NCI-H2029 treated with DMSO at 0.1 percent for 48 hours (cell line): ENCODE measurements at places on chromosomes 12 and 14.

- no peak for DNase-seq
These were observed 575.5 kb downstream of the ALG10 start for GRCh38 chr12:34597548-34598351.

DNA sequence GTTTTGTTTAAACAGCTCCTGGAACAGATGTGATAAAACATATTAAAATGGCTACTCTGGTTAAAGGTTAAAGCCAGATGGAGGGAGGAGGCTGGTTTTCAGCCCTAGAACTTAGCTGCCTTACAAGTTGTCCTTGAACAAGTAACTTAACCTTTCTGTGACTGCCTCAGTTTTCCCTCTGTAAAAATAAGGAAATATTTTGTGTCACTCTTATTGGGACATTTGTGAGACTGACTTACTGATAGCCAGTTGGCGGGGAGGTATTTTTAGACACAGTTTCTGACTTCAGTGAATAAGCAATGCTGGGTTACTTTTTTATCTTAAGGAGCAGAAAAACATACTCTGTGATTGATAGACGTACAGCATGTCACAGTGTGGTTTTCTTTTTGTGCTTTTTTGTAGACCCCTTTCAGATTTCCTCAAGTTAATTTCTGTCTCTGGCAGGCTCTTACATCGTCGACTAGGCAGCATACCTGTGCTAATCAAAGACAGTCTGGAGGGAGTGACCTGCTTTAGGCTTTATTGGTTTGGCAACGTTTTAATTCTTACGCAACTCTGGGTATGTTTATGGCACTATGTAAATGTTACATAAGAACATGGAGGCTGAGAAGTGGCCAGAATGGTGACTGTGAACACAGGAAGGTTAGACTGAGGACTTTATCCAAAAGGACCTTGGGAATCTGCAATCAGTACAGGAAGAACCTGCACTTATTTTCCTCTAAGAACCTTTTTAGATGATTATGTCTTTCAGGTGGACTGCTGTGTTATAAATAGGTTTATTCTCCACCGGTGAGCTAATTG lies 3.3 kb downstream of the ACVR1B start:
- DNase-seq: peak; percentile 44

DNA sequence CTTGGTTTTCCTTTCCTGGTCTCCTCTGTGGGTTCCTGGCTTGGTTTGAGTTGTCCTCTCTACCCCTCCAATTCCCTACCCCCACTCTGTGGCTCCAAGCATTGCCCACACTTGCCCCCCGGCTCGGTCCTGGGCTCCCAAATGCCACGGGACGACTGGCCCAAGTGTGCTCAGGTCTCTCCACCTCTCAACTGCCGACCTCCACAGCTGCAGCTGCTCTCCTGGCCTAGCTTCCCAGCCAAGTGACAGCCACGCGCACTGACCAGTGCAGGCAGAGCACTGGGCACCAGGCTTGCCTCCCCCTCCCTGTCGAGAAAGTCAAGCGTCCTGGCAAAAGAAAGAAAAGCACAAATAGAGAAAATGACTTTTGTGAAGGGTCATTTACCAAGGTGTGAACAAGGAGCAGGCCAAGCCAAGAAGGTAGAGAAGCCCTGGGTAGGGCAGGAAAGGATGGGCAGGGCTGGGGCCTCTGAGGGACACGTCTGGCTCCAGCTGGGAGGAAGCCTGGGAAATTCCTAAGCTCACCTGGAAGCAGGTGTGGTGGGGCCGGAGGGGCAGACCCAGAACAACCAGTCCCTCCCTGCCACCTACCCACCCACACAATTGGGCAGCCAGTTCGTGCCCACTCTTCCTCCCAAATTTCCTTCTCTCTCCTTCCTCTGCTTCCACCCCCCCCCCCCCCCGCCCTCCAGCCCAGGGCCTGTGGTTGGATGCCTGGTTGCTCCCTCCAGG lies 1.8 kb upstream of the CEP170B start:
- DNase-seq: no peak

DNA sequence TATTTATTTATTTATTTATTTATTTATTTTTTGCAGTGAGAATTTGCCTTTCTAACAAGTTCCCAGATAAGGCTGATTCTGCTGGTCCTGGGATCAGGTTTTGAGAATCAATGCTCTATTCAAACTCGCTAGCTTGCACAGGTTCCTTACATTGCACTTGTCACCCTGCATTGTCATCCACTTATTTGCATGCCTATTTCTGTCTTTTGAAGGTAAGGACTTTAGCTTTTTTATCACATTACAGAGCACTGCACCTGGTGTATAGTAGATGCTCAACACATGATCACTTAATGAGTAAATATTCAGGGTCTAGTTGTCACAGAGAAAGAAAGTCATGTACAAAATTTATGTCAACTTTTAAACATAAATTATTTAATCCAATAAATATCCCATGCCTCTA lies 219.7 kb upstream of the BTG1 start:
- DNase-seq: peak; percentile 66

DNA sequence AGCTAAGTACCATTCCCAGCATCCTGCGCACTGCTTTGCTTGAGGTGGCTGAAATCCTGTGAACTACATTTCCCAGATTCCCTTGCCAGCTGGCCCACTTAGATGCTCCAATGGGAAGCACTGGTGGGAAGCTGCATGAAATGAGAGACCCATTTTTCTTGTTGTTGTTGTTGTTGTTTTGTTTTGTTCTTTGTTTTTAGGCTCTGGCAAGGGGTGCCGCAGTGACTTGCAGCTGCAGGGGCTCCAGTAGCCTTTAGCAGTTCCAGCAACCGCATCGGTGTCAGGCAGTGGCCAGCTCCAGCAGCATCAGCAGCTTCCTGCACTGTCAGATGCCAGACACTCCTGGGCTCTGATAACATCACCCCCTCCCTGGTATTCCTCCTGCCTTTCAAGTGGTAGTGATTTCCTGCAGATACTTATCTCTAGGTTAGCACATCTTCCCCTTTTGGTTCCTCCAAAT lies 8.8 kb upstream of the EGLN3 start:
- DNase-seq: no peak

GRCh38 chr12:113314121-113314529 lies 20.8 kb downstream of the SLC8B1 start:
- DNase-seq: no peak

- DNase-seq: no peak
These were observed 3.7 kb downstream of the ITGA5 start for GRCh38 chr12:54415221-54415929.

- no peak for DNase-seq
These were observed 79.8 kb upstream of the DIO2 start for GRCh38 chr14:80291101-80291500.

- no peak for DNase-seq
These were observed 18.1 kb downstream of the BEGAIN start for GRCh38 chr14:100568998-100569733.

- peak; percentile 100 for DNase-seq
These were observed 625 bp upstream of the ARHGAP5 start for GRCh38 chr14:32076278-32077080.

DNA sequence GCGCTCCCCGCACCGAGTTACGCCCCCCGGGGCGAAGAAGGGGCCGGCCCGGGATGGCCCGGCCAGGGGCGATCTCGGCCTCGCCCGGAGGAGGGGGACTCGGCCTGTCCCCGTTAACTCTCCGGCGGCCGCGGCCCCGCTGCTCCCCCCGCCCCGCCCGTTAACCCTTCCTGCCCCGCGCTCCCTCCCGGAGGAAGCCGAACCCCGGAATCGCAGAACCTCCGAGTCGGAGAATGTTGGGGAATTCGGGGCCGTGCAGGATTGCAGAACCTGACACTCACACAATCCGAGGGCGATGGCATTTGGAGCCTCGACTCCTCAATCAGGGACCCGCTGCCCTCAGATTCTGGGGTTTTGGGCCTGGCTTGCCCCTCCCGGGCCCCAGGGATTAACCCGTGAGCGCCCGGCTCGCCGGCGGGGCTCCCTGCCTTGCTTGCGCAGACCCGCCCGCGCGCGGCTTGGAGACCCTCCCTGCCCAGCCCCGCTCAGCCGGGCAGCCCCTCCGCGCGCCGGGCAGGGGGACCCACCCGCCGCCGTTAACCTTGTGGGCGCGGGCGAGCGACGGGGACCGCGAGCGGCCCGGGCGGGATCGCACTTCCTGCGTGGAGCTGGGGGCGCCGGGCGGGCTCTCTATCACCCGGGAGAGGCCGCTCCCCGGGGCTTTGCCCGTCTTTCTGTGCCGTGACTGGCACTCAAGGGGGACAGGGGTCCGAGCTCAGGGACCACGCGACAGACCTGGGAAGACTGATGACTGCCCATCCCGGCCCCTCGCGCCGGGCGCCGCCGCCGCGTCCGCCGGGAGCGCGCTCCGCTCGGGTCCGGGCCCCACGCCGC lies 18.8 kb downstream of the BEGAIN start:
- DNase-seq: no peak

DNA sequence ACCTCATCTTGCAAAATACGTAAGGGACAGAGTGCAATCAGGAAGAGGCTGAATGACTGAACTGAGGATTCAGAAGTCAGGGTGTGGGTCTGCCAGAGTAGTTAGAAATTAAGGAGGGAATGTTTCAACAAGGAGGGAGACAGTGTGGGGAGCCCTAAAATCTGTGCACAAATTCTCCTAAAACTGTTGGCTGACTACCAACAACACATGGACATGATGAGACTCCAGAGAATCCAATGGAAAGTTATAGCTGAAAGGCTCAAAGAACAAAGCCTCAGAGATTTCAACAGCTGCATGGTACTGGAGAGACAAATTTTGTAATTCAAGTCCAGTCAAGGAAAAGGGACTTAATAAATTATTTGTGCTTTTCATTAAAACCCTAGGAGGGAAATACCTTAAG lies 36.1 kb upstream of the NEDD1 start:
- no peak for DNase-seq

DNA sequence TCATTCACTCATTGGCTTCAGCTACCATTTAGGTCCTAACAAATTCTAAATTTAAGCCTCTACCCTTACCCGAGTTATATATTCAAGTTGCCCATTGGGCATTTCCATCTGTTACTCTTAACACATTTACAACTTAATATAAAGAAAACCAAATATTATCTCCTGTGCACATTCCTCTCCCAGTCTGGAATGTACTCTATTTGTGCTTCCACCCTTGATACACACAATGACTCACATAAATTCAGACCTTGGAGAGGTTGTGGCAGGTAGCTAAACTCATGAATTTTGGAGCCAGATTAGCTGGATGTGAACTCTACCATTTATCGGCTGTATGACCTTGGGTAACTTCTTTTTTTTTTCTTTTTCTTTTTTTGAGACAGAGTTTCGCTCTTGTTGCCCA lies 51.1 kb downstream of the BRMS1L start:
- no peak for DNase-seq

GRCh38 chr14:103521438-103521950 lies 1.1 kb downstream of the CKB start:
- no peak for DNase-seq

DNA sequence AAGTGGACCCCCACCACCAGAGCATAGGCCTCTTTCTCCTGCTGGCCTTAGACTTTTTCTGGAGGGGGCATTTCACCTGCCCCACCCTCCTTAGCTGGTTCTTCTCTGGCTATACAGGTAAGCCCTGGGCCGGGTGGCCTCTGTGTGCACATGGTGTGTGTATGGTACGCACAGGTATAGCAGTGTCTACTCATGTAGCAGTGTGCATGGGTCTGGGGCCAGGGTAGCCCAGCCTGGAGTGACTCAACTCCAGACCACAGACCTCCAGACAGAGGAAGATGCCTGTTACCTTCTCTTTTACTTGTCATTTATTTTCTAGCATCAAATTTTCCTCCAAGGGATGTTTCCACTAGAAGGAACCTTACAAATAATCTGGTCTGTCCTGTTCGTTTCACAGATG lies 6.9 kb downstream of the KCNA5 start:
- no peak for DNase-seq

DNA sequence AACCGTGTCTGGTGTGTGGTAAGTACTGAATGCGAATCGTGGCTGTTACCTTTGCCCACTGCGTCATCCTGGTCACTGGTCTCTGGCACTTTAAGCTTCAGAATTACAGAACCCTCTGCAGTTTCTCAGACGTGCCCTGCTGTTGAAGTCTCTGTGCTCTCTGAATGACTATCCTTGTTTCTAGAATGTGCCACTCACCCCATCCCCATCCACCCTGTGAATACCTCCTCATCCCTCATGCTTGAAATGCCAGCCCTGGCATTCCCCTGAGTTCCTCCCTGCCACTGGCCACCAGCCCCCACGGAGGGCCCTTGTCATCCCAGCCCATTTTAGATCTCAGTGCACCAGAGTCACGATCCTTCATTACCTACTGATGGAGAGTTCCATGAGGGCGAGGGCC lies 21.3 kb downstream of the TPCN1 start:
- DNase-seq: no peak

- DNase-seq: no peak
These were observed 21.8 kb downstream of the VDR start for GRCh38 chr12:47882781-47883546.

DNA sequence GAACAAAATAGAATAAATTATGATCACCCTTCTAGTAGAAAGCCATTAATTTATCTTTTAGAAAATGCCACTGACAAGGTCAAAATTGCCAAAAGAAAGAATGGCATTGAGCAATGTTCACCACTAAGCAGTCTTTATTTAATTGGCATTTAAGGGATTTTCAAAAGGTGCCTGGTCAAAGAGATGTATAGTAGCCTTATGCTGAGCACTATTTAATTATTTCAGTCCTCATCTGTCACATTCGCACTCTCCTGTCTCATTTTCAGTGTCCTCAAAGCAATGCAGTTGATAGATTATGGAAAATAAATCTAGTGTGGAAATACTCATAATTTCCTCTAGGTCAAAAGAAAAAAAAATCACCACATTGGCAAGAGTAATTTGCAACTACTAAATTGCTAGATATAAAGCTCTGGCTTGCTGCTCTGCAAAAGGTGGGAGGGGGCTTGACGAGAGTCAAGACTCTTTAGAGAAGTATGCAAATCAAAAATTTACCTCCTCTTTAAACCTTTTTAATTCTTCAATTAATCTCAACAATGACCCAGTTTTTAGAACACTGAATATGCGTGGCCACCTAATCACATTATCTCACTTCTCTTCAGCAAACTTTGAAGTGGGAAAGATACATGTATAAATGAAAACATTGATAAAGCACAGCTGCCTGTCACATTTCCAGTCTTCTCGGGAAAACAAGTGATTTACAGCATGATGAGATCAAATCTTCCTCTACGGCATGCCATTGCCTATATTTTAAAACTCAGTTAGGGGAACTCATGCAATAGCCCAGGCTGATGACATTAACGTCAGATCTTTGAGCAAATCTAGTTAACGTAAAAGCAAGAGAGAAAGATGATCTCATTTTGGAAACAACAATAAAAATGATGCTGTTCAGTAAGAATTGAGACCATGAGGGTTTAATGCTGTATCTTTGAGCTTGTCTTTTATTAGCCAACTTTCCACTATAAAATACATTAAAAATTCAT lies 373.1 kb upstream of the DCN start:
- no peak for DNase-seq

GRCh38 chr14:58736606-58737005 lies 98.8 kb downstream of the DACT1 start:
- no peak for DNase-seq

GRCh38 chr12:4289231-4289878 lies 15.8 kb downstream of the CCND2 start:
- no peak for DNase-seq

- DNase-seq: no peak
These were observed 30.9 kb downstream of the ATP2A2 start for GRCh38 chr12:110311903-110312302.

- no peak for DNase-seq
These were observed 18.2 kb downstream of the MSRB3 start for GRCh38 chr12:65296508-65297265.

GRCh38 chr14:51119411-51120051 lies 24.6 kb upstream of the TRIM9 start:
- DNase-seq: peak; percentile 47
